ENCODE measurements at places on chromosomes 12 and 14.

GRCh38 chr12:100566887-100567637 is 6.4 kb upstream of the GAS2L3 start:
- H3K27ac ChIP-seq, result no peak overlapping the region
- peaks cover 5% of the 10 kb centered on the region for H3K4me1 ChIP-seq
- H3K36me3 ChIP-seq, result no peaks in the 10 kb centered on the region
- DNase-seq, result no peak
- no peak overlapping the region for H3K4me3 ChIP-seq
- H3K27me3 ChIP-seq, result peaks cover 29% of the 10 kb centered on the region

DNA sequence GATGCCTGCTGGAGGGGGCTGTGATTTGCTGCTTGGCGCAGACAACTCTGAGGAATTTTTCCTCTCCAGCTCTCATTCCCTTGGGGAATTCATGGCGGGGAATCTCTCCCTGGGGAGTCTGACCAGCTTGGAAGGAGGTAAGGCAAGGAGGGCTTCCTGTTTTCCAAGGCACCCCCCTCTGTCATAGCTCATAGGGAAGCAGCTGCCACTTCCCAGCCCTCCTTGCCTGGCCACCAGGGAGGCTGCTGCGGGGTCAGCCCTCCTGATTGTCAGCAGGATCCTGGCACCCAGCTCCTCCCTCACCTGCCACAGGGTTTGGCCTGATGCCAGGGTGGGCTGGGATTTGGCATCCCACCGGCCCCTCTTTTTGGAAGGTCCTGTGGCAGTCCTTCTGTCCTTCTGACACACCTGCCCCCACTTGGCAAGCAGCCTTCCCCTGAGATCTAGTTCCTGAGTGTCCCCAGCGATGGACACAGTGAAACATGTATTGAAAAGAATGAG is 74.9 kb downstream of the TSPAN9 start:
- no peaks in the 10 kb centered on the region for H3K36me3 ChIP-seq
- peaks cover 5% of the 10 kb centered on the region for H3K27me3 ChIP-seq
- H3K27ac ChIP-seq, result no peak overlapping the region

DNA sequence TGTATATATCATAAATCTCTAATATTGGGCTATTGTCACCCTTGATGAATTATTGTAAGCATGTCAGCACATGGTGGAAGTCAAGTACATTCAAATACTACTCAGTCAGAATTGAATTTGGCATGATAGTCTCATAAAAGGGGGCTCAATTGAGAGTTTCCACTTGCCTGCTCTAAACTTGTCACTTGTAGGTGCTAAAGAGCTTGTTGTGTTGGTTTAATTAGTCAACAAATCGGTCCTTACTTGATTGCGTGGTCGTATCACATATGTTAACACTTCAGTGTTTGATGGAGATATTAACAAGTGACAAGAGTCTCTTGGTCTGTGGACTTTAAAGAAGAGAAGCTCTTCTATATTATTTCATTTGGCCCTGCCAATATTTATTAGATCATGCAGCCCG is 81.1 kb downstream of the NKX2-1 start:
- no peaks in the 10 kb centered on the region for H3K36me3 ChIP-seq
- no peak for DNase-seq
- H3K4me1 ChIP-seq, result no peaks in the 10 kb centered on the region
- no peak overlapping the region for H3K27ac ChIP-seq
- no peak overlapping the region for H3K4me3 ChIP-seq

DNA sequence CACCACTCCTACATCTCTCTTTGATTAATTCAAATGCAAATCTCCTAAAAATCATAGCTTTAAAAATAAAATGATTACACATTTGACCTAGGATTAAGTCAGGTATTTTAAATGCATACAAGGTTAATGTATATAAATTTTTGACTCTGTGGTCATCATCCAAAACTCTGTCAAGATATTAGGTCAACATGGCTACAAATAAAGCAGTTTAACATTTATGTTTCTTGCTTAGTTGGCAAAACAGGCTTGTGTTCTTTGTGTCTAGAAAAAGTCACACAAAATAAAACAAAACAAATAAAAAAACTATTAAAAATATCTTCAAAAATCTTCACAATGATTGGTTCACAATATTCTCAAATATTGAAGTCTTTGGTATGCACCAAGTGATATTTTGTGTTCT is 473.2 kb downstream of the LRFN5 start:
- no peaks in the 10 kb centered on the region for H3K4me1 ChIP-seq
- H3K36me3 ChIP-seq, result no peaks in the 10 kb centered on the region
- no peak overlapping the region for H3K27ac ChIP-seq
- no peaks in the 10 kb centered on the region for H3K27me3 ChIP-seq
- no peak for DNase-seq

GRCh38 chr14:49768301-49769121 is 558 bp downstream of the KLHDC2 start:
- H3K36me3 ChIP-seq, result peaks cover 3% of the 10 kb centered on the region
- H3K27ac ChIP-seq, result peak overlapping the region; percentile 99
- H3K4me1 ChIP-seq, result peaks cover 30% of the 10 kb centered on the region
- DNase-seq, result peak; percentile 91
- H3K27me3 ChIP-seq, result no peaks in the 10 kb centered on the region

DNA sequence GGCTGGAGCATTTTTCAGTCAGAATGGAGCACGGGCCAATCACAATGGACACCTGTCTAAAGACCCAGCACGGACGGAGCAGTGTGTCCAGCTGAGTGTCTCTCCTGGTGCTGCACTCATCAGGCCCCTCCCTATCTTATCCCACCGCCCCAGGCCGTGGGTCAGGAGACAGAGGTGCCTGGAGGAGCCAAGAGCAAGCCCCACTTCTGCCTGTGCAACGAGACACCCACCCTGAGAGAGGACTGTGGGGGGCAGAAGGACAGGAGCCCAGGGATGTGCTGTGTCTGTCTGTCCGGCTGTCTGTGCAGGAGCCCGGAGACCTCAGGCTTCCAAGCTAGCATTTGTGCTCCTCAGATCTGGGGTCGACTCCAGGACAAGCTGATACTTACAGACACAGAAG is 69.6 kb upstream of the SFSWAP start:
- no peak for DNase-seq
- no peaks in the 10 kb centered on the region for H3K4me1 ChIP-seq
- no peak overlapping the region for H3K27ac ChIP-seq

- DNase-seq, result no peak
- H3K27ac ChIP-seq, result no peak overlapping the region
- H3K4me1 ChIP-seq, result peaks cover 22% of the 10 kb centered on the region
Measured at GRCh38 chr14:89654998-89655397, 238.0 kb upstream of the FOXN3 start.

Data from activated CD4-positive, alpha-beta T cell treated with anti-CD3 and anti-CD28 coated beads for 36 hours (primary cell).